ENCODE measurements at places on chromosomes 4 and X.

GRCh38 chrX:20547611-20548051 lies 280.9 kb upstream of the RPS6KA3 start:
- DNase-seq: no peak

DNA sequence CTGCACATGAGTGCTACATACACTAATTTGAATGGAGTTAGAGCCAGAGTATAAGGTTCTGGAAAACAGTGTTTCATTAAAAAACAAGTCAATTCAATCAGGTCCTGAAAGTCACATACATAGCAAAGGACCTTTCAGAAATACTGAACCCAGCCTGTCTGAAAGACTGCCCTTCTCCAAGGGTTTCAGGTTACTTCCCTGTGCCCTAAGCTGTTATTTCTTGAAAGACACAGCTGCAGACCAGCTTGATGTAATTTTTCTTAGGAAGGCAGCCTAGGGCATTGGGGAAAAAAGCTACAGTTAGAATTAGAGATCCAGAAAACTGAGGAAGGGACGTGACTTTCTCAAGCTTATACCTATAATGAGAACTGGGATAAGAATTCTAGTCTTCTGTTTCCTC lies 155.9 kb upstream of the MAOA start:
- no peak for DNase-seq

GRCh38 chrX:48688531-48689150 lies 5.0 kb downstream of the WAS start:
- no peak for DNase-seq

- no peak for DNase-seq
Measured at GRCh38 chr4:77022560-77023179, 53.1 kb downstream of the CCNI start.

GRCh38 chr4:88957570-88957969 lies 99.4 kb downstream of the FAM13A start:
- no peak for DNase-seq

DNA sequence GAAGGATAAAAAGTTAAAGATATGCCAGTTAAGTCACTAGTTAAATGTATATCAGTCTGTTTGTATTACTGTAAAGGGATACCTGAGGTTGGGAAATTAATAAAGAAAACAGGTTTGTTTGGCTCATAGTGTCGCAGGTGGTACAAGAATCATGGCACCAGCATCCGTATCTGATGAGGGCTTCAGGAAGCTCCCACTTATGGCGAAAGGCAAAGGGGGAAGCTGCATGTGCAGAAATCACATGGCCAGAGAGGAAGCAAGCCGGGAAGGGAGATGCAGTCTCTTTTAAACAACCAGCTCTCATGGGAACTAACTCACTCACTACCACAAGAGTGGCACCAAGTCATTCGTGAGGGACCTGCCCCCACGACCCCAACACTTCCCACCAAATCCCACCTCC lies 91.9 kb upstream of the SH3RF1 start:
- DNase-seq: no peak

DNA sequence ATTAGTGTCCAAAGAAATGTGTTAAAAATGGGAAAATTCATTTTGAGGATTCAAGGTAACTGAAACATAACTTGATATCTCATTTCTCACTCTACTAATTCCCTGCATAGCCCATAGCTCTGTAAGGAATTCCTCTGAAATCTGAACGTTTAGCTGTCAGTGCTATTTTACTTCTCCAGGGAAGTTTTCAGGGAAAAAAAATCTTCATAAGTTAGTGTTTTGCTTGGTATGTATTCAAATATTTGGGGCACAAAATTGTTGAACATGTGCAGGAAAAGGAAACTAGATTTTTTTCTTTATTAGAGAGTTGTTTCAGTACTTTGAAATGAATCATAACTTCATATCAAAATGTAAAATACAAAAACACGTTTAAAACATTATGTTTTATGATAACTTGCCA lies 891.4 kb downstream of the CENPC start:
- DNase-seq: no peak

DNA sequence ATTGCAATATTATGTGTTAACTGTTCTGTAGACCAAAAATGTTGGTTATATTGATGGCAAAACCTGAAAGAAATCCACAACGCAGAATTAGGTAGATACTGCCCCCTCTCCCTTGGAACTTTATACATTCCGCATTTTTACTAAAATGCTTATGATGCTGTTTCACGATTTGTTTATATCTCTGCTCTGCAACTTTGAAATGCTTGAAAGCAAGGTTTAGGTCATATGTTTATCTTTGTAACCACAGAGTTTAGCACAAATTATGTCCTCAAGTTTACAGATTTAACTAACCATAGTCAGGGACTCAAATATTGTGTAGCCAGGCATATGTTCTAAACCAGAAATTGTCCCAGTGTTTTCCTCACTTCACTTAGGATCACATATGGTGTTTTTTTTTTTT lies 66.1 kb upstream of the H2AZ1 start:
- DNase-seq: no peak

GRCh38 chrX:72089254-72089653 lies 42.5 kb downstream of the RTL5 start:
- no peak for DNase-seq

GRCh38 chr4:111838406-111838930 lies 306.8 kb upstream of the FAM241A start:
- DNase-seq: no peak

DNA sequence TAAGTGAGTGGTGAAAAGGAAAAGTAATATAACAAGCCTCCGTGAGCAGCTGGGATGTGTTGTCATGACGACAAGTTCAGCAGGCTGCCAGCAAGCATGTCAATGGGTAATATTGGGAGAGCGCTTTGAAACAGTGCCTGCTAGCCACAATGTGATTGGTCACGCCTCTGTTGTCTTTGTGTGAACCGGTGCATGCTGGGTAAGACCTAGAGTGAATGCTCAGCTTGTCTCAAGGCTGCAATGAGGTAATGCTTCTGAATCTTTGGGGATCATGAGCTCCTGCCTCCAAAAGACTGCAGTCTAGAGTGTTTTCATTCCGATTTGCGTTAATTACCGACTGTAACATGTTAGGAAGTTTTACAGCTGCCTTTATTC lies 54.9 kb downstream of the STOX2 start:
- peak; percentile 61 for DNase-seq

- no peak for DNase-seq
Measured at GRCh38 chrX:666762-667720, 36.5 kb downstream of the SHOX start.
